Stimulated activated CD4-positive, alpha-beta T cell treated with anti-CD3 and anti-CD28 coated beads, Interleukin-12 subunit alpha, Interleukin-12 subunit beta, amount 100 ng/mL, for 48 hours (primary cell): ENCODE measurements at places on chromosomes 3 and 15.

DNA sequence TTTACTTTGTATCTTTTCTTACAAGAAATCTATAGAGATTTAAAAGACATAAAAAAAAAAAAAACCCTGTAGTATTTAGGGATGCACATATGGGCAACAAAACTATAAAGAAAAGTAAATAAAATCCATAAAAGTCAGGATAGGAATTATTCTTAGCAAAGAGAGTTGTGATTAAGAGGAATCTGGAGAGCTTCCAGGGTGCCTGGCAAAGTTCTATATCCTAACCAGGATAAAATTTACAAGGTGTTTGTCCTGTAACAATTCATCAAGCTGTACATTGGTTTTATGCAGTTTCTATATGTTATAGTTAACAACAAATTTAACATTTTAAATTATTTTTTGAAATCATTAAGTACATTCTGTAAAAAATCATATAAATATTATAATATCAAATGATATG is 7.9 kb downstream of the SECISBP2L start:
- no peak for DNase-seq

DNA sequence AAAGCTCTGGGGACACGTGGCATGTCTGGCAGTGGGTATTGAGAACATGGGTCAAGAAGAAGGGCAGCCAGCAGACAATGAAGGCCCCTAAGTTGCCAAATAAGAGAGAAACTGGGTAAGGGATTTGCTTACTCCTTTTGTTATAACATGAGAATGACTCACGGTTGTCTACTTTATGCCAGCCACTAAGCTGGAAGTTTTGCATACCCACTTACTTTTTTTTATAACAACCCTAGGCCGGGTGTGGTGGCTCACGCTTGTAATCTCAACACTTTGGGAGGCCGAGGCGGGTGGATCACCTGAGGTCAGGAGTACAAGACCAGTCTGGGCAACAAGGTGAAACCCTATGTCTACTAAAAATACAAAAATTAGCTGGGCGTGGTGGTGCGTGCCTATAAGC is 50.0 kb downstream of the DRD3 start:
- DNase-seq, result no peak

GRCh38 chr3:14513566-14514322 is 26.4 kb downstream of the GRIP2 start:
- DNase-seq, result no peak

DNA sequence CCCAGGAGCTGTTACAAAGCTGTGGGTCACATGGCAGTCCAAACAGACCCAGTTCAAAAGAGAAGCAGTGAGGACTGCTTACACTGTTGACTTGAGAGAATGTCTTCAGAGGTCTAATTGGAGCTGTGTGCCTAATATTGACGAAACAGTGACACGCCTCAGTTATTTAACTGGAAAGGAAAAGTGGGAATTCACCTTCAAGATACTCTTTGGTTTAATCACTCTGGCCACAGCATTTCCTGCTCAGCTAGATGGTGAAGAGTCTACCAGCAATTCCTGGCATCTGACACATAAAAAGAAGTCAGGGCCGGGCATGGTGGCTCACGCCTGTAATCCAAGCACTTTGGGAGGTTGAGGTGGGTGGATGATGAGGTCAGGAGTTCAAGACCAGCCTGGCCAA is 326.4 kb downstream of the SV2B start:
- DNase-seq, result peak; percentile 20
